Mammary microvascular endothelial cell (primary cell): ENCODE measurements at places on chromosomes 1 and 21. TPM values are rescaled to one million over a fixed set of nuclear protein-coding genes. Genes with fewer than 3 reads are reported as not detected.

Gene KCNA3
- total RNA-seq: not detected in 2 replicates

Gene ECM1
- 1.5 and 2.1 TPM in 2 replicates for total RNA-seq

Gene SPATA45
- total RNA-seq: not detected in 2 replicates

Gene ATP6V1G3
- not detected in 2 replicates for total RNA-seq

Gene CFAP141
- not detected in 2 replicates for total RNA-seq

Gene OXCT2
- total RNA-seq: 0.73 and 2.7 TPM in 2 replicates
